ENCODE measurements at places on chromosomes 4 and X. TPM values are rescaled to one million over a fixed set of nuclear protein-coding genes. Genes with fewer than 3 reads are reported as not detected.

CT45A10 gene
- not detected for total RNA-seq

PSAPL1 gene
- not detected for total RNA-seq

MAGEA8 gene
- not detected for total RNA-seq

ADRA2C gene
- total RNA-seq, result 0.66 TPM

MAGEA11 gene
- not detected for total RNA-seq

NALF2 gene
- not detected for total RNA-seq

GSPT2 gene
- 8.0 TPM for total RNA-seq

MAP7D2 gene
- total RNA-seq, result not detected

KLHL34 gene
- not detected for total RNA-seq

ZCCHC4 gene
- 6.5 TPM for total RNA-seq

LAS1L gene
- total RNA-seq, result 26.4 TPM

STPG2 gene
- 0.06 TPM for total RNA-seq

SERPINA7 gene
- not detected for total RNA-seq

ANKRD17 gene
- total RNA-seq, result 53.0 TPM

UNC5C gene
- total RNA-seq, result 3.3 TPM

RXFP1 gene
- total RNA-seq, result 23.9 TPM

CBLL2 gene
- total RNA-seq, result not detected

DUSP21 gene
- not detected for total RNA-seq

LAMTOR3 gene
- 31.0 TPM for total RNA-seq

SPRY1 gene
- total RNA-seq, result 32.2 TPM

GABRG1 gene
- total RNA-seq, result not detected

CXXC4 gene
- not detected for total RNA-seq

TRIM60 gene
- not detected for total RNA-seq

SYNPO2 gene
- total RNA-seq, result 1.6 TPM

SLC6A8 gene
- total RNA-seq, result 9.5 TPM

L1CAM gene
- 0.13 TPM for total RNA-seq

FGB gene
- total RNA-seq, result not detected

BEND4 gene
- total RNA-seq, result not detected

SSX2 gene
- not detected for total RNA-seq

TCEAL6 gene
- not detected for total RNA-seq

SMIM43 gene
- total RNA-seq, result 0.26 TPM

RGN gene
- total RNA-seq, result 7.3 TPM

All from aortic smooth muscle cell (primary cell).